Dermis microvascular lymphatic vessel endothelial cell (primary cell): ENCODE measurements at places on chromosomes 2 and 18. TPM values are rescaled to one million over a fixed set of nuclear protein-coding genes. Genes with fewer than 3 reads are reported as not detected.
A peak's percentile ranks its signal among the peaks of the same experiment; 100 is the strongest.

The CPLX4 gene
- not detected in 2 replicates for total RNA-seq

The ANKRD62 gene
- not detected in 2 replicates for total RNA-seq

The POTEF gene
- total RNA-seq: 0.13 and 0.25 TPM in 2 replicates

The CHN1 gene
- 9.8 and 9.9 TPM in 2 replicates for total RNA-seq

The SANBR gene
- 8.7 and 11.0 TPM in 2 replicates for total RNA-seq

The SLC25A52 gene
- total RNA-seq: not detected in 2 replicates

The SERPINB11 gene
- not detected in 2 replicates for total RNA-seq

The UGGT1 gene
- 44.5 and 46.6 TPM in 2 replicates for total RNA-seq

The INHA gene
- total RNA-seq: under 0.01 TPM in 1 of 2 replicates, not detected in the other

The PLGLB2 gene
- 0.39 and 2.4 TPM in 2 replicates for total RNA-seq

DNA sequence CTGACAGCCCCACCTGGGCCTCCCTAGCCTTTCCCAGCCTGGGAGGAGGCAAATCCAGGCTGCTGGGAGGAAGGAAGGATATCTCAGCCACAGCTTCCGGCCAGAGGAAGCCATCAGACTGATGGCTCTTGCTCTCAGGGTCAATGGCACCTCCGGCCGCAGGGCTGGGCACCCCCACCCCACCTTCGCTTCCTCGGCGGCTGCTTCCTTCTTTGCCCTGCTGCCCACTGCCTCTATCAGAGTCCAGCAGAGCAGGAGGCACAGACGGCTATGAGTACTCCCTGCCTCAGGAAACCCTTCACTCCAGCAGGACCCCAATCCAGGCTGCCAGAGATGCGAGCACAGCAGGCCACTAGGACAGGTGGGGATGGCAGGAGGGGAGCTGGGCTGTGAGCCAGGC lies 3.3 kb downstream of the SEMA4C start:
- DNase-seq: peak; percentile 60

GRCh38 chr2:108916796-108917421 lies 72.1 kb downstream of the EDAR start:
- DNase-seq: no peak

DNA sequence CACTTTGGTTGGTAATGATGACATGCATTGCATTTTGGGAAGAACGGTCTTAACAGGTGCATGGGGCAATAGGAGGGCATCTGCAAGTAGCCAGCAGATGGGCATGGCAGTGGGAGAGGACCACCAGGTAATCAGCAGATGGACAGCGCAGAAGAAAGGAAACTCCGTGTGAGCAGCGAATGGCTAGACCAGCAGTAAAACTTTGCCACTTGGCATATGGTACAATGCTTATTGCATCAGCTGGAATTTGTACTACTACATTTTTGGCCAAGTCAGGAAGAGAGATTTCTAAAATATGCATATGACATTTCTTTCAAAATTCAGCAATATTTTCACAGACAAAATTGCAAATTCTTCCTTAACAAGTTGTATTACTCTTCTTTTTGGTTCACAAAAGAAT lies 768.5 kb downstream of the LRP1B start:
- no peak for DNase-seq

DNA sequence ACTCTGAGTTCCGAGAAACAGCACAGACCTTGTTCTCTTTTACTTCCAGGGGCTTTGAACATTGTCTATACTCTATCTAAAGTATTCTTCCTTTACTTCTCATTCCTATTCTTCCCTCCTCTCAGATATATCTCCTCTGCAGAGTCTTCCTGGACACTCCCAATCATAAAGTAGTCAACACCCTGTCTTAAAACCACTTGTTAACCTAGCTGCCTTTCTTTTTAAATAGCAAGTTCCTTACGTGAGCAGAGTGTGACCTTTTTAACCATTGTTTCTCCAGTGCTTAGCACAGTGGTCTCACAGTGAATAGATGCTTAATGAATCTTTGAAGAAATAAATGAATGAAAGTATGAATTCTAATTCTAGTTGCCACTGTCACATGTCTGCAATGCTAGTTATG lies 47.4 kb downstream of the PTRHD1 start:
- DNase-seq: no peak

GRCh38 chr18:78240627-78241252 lies 738.9 kb upstream of the SALL3 start:
- no peak for DNase-seq

GRCh38 chr18:48042431-48042830 lies 112.0 kb upstream of the SMAD2 start:
- DNase-seq: no peak

GRCh38 chr2:235330775-235331451 lies 162.9 kb upstream of the AGAP1 start:
- no peak for DNase-seq

DNA sequence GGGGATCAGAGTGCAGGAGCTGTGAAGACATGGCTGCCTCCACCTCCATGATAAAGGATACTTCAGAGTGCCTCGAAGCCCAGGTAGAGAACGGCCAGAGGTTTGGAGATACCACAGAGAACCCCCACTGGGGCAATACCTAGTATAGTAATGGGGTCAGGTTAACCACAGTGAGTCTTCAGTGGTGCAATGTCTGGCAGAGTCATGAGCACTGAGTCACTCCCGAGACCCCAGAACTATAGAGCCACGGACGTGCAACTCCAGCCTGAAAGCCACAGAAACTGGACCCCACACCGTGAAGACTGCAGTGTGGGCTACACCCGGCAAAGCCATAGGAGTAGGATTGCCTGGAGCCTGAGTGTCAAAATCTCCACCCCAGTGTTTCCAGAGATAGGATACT lies 746.6 kb downstream of the CBLN2 start:
- DNase-seq: no peak

- DNase-seq: no peak
Observed at GRCh38 chr18:46406539-46406932, 250.5 kb downstream of the LOXHD1 start.

DNA sequence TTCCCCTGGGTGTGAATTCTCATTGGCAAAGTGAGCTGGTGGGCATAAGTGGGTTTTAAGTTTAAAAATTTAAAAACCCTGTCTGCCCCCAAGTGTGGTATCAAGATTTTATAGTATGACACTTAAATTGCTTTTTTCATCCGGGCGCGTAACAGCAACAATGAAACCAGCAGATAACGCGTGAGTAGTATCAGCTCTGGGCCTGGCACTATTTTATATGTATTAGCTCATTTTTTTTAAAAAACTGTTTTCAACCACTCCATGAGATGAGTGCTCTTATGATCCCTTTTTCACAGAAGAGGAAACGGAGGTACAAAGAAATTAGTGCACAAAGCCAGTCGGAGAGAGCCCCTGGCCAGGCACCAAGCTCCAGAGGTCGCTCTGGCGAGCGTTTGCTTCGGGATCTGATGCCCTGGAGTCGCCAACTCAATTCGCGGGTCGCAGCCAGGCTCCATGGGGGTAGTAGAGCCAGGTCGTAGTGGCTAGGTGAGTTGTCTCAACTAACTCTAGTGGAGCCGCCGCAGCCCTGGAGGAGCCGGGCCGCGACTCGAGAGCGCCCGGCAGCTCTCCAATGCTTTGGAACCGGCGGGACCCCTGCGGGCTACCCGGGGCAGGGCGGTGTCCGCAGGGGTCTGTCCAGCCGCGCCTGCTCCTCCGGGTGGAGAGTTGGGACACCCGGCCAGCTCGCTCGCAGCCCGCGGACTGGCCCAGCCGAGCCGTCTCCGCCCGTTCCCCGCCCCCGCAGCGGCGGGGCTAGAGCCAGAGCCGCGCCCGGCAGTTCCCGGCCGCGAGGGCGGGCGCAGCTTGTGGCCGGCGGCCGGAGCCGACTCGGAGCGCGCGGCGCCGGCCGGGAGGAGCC lies at the start of gene IL1R1:
Gene IL1R1 (plus strand): TSS at position 777 of the 859 bp plus-strand sequence. CDS start 14,979 bp downstream, outside the sequence.
- peak; percentile 74 for DNase-seq

GRCh38 chr2:46827274-46828134 lies 88.1 kb downstream of the MCFD2 start:
- no peak for DNase-seq

- no peak for DNase-seq
Observed at GRCh38 chr2:148067801-148068200, 46.9 kb downstream of the MBD5 start.

DNA sequence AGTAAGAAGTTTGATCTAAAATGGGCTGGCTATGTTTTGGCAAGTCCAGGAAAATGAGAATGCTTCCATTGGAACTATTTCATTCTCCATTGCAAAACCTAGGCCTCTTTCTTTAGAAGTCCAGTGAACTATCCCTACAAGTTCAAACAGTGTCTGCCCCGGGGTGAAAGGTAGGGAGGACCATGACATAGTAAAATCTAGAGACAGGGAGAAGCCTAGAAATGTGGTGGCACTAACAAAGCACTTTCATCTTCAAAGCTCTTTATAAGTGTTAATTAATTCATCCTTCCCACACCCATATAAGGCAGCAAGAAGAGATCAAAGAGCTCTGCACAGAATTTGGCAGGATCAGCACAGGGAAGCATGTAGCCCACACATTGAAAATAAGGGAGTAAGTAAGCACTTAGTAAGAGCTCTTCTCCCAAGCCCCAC lies 214.5 kb downstream of the IRS1 start:
- DNase-seq: no peak

DNA sequence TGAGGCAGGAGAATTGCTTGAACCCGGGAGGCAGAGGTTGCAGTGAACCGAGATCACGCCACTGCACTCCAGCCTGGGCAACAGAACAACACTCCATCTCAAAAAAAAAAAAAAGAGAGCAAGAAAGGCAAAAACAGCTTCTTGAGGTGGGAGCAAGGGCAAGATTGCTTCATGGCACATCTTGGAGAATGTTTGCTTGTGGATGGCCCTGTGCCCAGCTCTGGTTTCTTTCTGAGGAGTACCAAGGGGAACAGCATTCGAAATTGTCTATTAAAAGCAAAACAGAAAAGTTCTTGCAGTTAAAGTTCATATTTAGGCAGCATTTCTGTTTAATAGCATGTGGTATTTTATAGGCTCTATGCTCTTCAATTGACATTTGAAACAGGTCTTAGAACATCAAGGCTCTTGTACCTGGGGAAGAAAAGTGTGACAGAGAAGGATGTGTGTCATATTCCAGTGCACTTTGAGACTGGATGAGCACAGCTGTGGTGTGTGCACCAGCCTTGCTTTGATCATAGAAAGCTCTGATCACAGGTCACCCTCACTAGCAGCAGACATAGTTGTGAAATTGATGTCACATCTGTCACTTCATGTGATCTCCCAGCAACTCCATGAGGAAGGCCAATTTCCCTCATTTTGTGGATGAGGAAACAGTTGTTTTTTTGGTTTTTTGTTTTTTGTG lies 154.3 kb downstream of the UXS1 start:
- no peak for DNase-seq

DNA sequence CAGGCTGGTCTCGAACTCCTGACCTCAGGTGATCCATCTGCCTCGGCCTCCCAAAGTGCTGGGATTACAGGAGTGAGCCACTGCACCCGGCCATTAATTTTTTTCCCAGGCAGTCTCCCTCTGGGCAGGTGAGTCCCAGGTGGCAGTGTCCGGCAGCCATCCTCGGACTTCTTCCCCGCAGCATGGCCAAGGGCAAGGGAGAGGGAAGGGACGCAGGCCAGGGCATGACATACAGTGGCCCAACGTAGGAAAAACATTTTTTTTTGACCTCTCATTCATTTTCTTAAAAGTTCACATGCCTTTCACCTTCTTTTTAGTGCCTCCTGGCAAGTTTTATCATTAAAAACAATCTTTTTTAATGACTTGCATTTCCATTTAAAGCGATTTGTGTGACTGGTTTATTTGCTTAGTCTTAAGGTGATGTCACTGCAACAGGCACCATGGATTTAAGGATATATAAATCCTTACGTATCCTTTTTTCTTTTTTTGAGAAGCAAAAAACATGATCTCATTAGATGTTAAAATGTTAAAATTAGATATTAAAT lies 23.0 kb upstream of the ATOH8 start:
- DNase-seq: no peak

- DNase-seq: no peak
Observed at GRCh38 chr18:79558933-79559416, 120.6 kb upstream of the CTDP1 start.

- DNase-seq: no peak
Observed at GRCh38 chr18:4789506-4789905, 334.4 kb upstream of the DLGAP1 start.

DNA sequence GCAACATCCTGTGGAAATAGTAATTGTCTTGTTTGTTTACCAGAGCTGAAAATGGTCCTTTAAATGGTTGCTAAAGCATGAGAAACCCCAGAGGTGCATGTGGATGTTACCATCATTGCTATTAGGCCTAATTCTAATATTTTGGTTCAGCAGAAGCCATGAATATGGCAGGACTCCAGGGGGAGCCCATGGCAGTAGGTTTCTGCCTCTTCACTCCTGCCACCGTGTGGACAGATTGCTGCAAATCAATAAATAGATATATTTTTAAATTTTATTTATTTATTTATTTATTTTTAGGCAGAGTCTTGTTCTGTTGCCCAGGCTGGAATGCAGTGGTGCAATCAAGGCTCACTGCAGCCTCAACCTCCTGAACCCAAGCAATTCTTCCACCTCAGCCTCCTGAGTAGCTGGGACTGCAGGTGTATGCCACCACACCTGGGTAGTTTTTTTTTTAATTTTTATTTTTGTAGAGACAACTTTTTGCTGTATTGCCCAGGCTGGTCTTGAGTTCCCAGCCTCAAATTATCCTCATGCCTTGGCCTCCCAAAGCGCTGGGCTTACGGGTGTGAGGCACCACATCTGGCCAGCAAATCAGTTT lies 54.9 kb upstream of the CAPN13 start:
- DNase-seq: peak; percentile 61

DNA sequence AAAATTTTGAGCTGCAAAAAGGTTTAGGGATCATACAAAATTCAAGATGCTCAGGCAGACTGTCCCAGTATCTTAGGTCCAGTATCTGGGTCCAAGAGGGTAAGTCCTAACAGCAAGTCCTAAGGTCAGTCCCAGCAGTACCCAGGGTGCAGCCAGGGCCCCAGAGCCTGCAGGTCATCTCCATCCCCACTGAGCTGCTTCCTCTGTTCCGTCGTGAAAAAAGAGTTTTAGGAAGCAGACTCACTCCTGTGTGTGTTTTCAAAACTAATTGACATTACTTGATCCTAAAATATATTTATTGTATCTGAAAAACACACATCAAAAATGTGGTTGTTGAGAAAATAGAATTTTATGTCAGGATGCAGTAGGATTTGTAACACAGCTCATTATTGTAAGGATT lies 69.9 kb upstream of the ALKAL2 start:
- DNase-seq: no peak

DNA sequence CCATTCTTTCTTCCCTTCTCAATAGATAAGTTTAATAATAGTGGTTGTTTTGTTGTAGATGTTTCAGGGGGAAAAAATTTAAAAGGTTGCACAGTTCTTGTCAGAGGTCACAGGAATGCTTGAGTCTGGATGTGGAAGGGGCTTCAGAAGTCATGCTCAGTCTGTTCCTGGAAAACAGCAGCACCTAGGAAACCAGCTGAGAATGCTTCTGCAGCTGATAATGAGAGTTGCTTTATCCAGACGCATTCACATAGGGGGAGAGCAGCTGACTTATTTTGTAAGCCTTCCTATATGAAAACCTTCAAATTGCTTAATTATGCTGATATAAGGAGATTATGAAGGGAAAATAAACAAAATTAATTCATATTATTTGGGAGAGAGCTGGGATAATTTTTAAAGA lies 235.5 kb downstream of the GULP1 start:
- peak; percentile 4 for DNase-seq

DNA sequence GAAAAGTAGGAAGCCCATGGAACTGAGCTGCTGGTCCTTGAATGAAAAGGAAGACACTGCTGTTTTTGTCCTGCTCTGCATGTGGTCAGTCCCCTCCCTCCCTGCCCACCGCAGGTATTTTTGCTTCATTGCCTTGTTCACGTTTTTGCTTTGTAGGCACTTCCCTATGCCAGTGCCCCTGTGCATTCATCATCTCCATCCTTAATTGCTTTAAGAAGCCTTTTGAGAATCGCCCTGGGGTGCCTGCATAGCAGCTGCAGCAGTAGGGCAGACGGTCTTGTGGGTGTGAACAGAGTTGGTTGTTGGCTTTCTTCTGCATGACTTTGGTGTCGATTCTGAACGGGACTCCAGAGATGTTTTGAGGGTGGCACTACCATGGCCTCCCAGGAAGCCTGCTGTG lies 97.0 kb downstream of the CABLES1 start:
- no peak for DNase-seq
